ENCODE measurements at places on chromosomes 7 and 10. TPM values are rescaled to one million over a fixed set of nuclear protein-coding genes. Genes with fewer than 3 reads are reported as not detected.
A peak's percentile ranks its signal among the peaks of the same experiment; 100 is the strongest.

The MTG1 gene
- total RNA-seq, result 66.8 TPM

The GTPBP4 gene
- total RNA-seq, result 194 TPM

The BLNK gene
- not detected for total RNA-seq

The PRKCQ gene
- total RNA-seq, result 36.0 TPM

The TTYH3 gene
- 35.6 TPM for total RNA-seq

DNA sequence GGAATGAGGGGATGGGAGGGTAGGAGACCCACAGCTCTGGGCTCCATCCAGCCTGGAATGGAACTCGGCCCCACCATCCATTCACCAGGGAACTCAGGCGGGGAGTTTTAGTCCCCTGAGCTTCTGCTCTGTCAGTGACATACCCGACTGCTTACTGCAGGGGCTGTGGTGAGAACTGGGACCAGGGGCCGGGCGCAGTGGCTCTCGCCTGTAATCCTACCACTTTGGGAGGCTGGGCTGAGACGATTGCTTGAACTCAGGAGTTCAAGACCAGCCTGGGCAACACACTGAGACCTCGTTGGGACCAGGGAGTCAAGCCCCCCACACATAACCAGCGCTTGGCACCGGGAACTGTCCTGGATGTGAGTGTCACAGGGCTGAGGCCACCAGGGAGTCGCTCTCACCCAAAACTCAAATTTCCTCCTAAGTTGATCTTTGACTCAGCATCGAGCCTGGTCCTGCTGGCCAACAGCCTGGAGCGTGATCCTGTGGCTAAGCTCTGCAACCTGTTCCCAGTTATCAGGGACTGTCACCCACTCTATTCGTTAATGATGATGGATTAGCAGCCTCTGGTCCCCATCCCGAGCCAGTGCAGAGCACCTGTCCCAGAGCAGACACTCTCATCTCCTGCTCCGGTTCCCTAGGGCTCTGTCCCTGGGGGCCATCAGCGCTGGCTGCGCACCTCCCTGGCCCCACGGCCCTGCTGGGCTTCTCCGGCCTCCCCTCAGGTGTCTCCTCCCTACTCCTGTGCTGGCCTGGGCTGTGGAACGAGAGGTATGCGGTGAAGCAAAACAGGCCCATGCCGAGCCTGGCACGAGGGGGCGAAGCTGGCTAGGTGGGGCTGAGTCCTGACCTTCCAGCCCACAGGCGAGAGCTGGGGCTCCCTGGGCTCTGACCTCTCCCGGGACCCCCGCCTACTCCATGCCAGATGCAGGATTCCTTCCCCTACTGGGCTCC lies 902 bp upstream of the CLDN15 start:
- no peaks in the 10 kb centered on the region for H3K27me3 ChIP-seq
- no peak overlapping the region for H3K27ac ChIP-seq
- H3K4me1 ChIP-seq, result peaks cover 2% of the 10 kb centered on the region

DNA sequence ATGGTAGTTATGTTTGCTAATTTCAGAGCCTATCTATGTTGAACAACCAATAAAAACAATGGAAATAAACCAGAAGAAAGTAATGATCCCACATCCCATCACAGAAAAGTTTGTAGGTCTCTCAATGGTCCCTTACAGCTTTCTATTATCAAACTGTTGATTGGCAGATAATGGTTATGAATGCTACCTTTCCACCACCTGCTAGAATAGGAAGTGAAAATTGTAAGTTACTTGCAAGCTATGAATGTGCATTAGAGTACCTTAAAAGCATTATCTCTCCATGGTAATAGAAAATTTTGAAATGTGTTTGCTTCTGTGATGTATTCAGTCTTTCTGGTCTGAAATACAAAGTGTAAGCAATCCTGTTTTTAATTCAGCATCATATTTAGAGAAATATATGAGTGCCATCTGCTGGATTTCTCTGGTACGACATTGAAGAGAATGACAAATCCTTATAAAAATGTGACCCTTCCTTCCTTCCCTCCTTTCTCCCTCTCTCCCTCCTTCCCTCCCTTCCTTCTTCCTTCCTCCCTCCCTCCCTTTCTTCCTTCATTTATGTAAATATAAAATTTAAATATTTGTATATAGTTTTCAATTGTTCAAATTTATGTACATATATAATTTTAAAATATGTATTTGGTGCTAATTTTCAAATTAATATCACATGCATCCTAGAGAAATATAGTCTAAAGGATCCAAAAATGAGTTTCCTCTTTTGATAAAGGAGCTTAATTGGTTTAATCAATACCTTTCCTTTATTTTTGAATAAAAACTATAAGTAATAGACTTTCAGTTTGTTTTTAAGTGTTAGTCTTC lies 41.4 kb upstream of the PNLIPRP3 start:
- H3K4me3 ChIP-seq, result no peak overlapping the region
- no peaks in the 10 kb centered on the region for H3K27me3 ChIP-seq

DNA sequence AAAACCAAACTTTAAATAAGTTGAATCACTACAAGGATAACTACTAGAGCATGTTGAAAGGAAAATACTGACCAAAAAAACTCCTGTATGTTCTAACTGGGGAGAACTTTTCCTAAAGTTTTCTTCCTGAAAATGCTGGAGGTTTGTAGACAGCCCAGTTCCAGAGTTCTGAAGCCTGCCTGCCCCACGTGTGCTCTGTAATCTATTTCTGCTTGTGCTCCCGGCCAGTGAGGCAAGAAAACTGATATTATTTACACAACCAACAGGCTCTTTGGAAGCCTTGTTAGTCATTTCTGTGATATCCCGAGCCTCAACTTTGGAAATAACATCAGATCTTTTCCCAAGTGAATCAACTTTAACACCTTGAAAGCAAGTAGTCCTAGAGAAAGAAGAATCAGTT lies 46.7 kb downstream of the ZFAND4 start:
- no peak overlapping the region for H3K4me3 ChIP-seq
- no peak overlapping the region for H3K27ac ChIP-seq
- no peak for DNase-seq
- H3K4me1 ChIP-seq, result no peaks in the 10 kb centered on the region
- H3K36me3 ChIP-seq, result peaks cover 7% of the 10 kb centered on the region

- no peak for DNase-seq
- no peak overlapping the region for H3K4me3 ChIP-seq
- peaks cover 2% of the 10 kb centered on the region for H3K4me1 ChIP-seq
- H3K36me3 ChIP-seq, result no peaks in the 10 kb centered on the region
- H3K27ac ChIP-seq, result no peak overlapping the region
These were observed 1.1 kb upstream of the GPRIN2 start for GRCh38 chr10:46557319-46558121.

DNA sequence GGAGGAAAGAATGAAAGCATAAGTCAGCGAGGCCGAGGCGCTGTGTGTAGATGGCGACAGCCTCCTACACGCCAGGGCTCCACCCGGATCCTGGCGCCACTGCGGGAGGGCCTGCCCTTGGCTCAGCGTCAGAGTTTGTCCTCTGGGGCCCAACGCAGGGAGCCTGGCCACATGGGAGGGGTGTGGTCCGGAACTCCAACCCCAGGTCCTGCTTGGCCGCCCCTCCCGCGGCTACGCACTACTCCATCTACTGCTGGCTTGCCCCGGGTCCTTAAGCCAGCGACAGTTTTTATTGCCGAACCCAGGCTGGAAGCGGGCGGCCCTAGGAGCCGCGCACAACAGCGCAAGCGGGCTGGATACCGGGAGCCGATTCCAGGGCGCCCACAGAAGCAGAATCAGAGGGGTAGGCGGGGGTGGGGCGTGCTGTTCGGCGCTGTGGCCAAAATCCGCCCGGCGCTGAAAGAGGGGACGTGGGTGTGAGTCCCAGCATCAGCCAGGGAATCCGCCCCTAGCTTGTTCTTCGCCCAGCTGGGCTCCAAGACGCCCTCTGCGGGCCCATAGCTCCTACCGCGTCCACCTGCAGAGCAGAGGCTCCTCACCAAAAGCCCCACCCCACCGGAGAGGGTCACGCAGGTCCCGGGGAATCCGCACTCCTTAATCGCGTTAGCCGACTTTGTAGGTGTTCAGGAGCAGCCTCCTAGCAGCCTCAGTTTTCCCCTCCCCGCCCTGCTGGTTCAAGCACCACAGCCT lies 4.5 kb downstream of the KAZALD1 start:
- DNase-seq, result peak; percentile 82
- H3K4me3 ChIP-seq, result peak overlapping the region; percentile 88
- H3K27me3 ChIP-seq, result peaks cover 47% of the 10 kb centered on the region
- no peaks in the 10 kb centered on the region for H3K36me3 ChIP-seq
- H3K4me1 ChIP-seq, result peaks cover 23% of the 10 kb centered on the region

- H3K36me3 ChIP-seq, result peaks cover 24% of the 10 kb centered on the region
- peak within 1 kb of the TSS; percentile 87 for H3K27ac ChIP-seq
- peak; percentile 92 for DNase-seq
- peaks cover 51% of the 10 kb centered on the region for H3K4me1 ChIP-seq
- peak within 1 kb of the TSS; percentile 87 for H3K4me3 ChIP-seq
- H3K27me3 ChIP-seq, result no peaks in the 10 kb centered on the region
These were observed at the start of gene CCNY for GRCh38 chr10:35336084-35336831. CCNY (plus strand) TSS chr10:35336509; CDS start chr10:35337054, 545 bp downstream.

- H3K27me3 ChIP-seq, result peaks cover 8% of the 10 kb centered on the region
- no peak for DNase-seq
- H3K27ac ChIP-seq, result peak overlapping the region; percentile 73
- peaks cover 24% of the 10 kb centered on the region for H3K4me1 ChIP-seq
- peak overlapping the region; percentile 77 for H3K4me3 ChIP-seq
These were observed 699 bp downstream of the LHPP start for GRCh38 chr10:124462348-124462695.

DNA sequence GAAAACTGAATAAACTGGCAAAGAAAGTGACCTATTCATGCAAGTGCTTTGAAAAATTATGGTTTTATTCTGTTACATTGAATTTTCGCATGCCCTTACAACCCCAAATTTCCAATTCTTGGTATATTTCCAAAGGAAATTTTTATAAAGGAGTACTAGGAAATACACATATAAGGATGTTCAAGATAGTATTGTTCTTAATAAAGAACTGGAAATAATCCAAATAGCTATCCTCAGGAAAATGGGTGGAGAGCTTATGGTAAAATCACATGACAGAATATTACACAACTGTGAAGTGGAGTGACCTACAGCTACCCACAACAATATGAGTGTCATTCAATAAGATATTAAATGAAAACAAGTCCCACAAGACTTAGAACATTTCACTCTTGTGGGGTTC lies 138.9 kb upstream of the BMPER start:
- H3K4me1 ChIP-seq, result no peaks in the 10 kb centered on the region
- H3K36me3 ChIP-seq, result no peaks in the 10 kb centered on the region
- no peak for DNase-seq
- H3K27me3 ChIP-seq, result no peaks in the 10 kb centered on the region

DNA sequence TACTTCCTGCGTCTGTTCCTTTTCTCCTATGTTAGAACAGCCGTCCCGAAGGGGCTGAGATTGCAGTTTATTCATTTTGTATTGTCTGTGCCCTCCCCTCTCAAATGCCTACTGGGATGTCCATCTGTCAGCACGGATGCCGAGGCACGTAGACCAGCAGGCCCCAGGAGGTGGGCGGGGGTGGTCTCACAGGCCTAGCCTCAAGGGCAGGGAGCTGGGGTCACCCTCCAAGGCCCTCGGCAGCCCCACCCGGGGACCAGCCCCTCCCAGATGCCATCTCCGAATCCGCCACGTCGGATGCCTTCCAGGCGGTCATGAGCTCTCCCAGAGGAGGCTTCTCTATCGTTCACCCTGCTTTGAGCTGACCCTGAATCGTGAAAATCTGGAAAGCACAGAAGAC lies 59.7 kb downstream of the ELFN1 start:
- no peaks in the 10 kb centered on the region for H3K4me1 ChIP-seq
- no peak overlapping the region for H3K27ac ChIP-seq
- no peak overlapping the region for H3K4me3 ChIP-seq
- no peaks in the 10 kb centered on the region for H3K27me3 ChIP-seq
- DNase-seq, result no peak

GRCh38 chr7:133051066-133051465 lies 30.8 kb downstream of the CHCHD3 start:
- peaks cover 4% of the 10 kb centered on the region for H3K4me1 ChIP-seq
- H3K27ac ChIP-seq, result no peak overlapping the region
- no peaks in the 10 kb centered on the region for H3K27me3 ChIP-seq
- no peak for DNase-seq
- H3K4me3 ChIP-seq, result no peak overlapping the region

DNA sequence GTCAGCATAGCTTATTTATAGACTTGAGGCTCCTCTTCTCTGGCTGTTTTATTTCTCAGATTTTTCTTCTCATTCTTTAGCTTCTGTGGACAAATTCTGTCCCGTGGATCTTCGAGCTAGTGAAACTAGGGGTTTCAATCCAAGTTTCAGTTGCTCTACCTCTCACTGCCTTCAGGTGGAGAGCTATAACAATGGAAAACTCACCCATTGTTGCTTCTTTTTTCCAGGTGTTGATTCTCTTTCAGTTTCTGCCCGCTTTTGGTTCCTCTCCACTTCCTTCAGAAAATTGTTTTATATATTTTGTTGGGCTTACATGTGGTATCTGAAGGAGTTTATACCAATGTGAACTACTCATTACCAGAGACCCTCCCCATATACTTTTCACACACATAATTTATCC lies 266.1 kb downstream of the TCF7L2 start:
- no peaks in the 10 kb centered on the region for H3K4me1 ChIP-seq
- H3K27ac ChIP-seq, result no peak overlapping the region
- no peak overlapping the region for H3K4me3 ChIP-seq
- H3K36me3 ChIP-seq, result no peaks in the 10 kb centered on the region
